ENCODE measurements at places on chromosomes 6 and 20.

- no peak for DNase-seq
These were observed 125.7 kb upstream of the EDN1 start for GRCh38 chr6:12164508-12164770.

DNA sequence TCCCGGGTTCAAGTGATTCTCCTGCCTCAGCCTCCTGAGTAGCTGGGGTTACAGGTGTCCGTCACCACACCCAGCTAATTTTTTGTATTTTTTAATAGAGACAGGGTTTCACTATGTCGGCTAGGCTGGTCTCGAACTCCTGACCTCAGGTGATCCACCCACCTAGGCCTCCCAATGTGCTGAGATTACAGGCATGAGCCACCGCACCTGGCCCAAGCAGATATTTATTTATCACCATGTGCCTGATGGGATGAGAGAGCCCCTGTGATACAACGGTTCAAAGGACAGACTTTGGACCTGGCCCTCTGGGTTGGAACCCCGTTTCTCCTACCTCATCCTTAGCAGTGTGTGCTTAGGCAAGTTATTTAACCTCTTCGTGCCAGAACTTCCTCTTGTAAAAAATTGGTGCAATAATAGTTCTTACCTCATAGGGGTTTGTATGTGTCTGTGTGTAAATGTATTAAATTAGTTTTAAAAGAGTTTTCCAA is 19.2 kb upstream of the STK38 start:
- no peak for DNase-seq

DNA sequence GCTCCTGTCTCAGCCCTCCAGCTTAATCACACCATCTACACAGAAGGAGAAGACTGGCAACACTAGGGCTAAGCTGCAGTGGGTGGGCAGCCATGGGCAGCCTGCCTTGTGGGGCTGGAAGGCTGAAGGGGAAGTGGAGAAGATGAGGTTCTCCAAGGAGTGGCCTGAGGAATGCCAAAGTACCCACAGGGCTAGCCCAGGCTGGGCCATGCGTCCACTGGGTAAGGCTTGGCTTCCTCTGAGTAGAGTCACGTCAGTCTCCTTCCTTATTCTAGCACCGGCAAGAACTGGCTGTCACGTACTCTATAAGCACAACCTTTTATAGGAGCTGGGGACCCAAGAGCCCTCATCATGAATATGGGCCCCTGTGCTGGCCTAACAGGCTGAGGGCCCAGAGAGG is 110.6 kb upstream of the SIRPA start:
- DNase-seq: no peak

GRCh38 chr20:3410464-3410863 is 3.0 kb upstream of the DNAAF9 start:
- no peak for DNase-seq

DNA sequence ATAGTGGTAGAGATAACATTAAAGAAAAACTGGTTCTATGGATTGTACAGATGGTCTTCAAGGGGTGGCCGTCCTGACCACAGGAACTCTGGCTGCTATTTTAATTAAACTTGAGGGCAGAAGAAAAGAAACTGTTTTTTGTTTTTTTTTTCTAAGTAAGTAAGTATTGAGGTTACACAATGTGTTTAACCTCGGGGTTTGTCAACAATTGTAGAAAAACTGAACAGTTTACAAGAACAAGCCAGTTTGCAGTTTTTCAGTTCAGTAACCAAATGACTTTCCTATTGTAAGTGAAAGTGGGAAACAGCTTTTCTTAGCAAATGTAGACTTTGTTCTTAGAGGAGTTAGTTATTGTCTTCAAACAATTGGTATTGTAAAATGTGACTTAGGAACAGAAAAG is 77.0 kb downstream of the PLCB1 start:
- no peak for DNase-seq

- no peak for DNase-seq
These were observed 46.9 kb downstream of the HLA-A start for GRCh38 chr6:29989211-29989610.

DNA sequence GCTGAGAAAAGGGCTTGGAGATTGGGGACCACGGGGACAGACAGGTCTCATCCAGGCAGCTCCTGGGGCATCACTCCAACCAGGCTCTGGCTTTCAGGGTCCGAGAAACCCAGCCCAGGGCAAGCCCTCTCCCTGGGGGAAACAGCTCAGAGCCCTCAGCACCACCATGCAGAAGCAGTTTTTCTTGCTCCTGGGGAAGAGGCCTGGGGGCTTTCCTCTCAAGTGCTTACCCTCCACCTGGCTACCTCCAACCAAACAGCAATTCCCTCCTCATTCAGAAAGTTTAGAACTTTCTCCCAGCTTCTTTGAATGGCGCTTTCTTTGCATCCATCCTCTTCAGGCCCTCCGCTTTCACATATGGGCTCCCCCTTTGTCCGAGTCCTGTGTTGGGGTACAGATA is 110.4 kb upstream of the PHACTR3 start:
- no peak for DNase-seq

DNA sequence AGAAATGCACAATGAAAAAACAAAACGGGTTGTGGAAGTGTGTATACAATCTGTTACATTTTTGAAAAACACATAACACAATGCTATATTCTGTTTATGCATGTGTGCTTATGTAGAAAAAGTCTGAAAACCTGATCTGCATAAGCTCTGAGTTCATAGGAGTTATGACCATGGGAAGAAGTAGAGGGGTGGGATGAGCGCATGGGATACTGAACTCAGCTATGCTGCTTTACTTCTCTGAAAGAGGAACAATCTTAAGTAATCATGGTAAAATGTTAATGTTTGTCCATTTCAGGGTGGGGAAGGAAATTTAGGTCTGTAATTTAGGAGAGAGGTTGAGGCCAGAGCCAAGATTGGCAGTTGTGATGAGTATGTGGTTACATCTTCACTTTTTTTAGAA is 126.8 kb downstream of the MTHFD1L start:
- DNase-seq: no peak

DNA sequence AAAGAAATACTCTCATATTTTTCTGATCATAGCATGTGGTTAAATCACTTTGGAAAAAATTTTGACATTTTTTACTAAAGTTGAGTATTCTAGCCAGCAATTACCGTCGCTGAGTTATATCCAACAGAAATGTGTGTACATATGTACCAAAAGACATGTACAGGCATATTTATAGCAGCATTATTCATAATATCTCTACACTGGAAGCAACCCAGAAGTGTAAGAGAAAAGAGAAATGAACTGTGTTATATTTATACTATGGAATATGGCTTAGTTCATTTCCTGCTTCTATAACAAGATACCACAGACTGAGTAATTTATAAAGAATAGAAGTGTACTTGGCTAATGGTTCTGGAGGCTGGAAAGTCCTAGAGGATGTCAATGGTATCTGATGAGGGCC is 474.0 kb upstream of the GJE1 start:
- DNase-seq: no peak

- DNase-seq: no peak
These were observed 36.3 kb upstream of the PDE7B start for GRCh38 chr6:135815216-135815615.

- no peak for DNase-seq
These were observed 32.3 kb downstream of the HDDC2 start for GRCh38 chr6:125269328-125269985.

- DNase-seq: no peak
These were observed 74.9 kb downstream of the ZDHHC14 start for GRCh38 chr6:157455731-157456523.

DNA sequence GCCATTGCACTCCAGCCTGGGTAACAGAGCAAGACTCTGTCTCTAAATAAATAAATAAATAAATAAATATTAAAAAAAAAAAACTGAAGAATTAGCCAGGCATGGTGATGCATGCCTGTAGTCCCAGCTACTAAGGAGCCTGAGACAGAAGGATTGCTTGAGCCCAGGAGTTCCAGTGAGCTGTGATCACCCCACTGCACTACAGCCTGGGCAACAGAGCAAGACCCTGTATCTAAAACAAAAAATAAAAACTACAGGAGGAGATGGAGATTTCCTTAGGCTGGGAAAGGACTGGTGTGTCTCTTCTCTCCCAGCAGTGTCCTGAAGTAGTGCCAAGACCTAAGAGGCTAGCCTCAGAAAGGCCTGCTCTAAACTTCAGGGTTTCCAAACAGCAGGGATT is 8.1 kb upstream of the GTF3C6 start:
- DNase-seq: no peak
